Esophagus squamous epithelium (tissue), 5 donors: ENCODE measurements at places on chromosomes 2 and 18.

DNA sequence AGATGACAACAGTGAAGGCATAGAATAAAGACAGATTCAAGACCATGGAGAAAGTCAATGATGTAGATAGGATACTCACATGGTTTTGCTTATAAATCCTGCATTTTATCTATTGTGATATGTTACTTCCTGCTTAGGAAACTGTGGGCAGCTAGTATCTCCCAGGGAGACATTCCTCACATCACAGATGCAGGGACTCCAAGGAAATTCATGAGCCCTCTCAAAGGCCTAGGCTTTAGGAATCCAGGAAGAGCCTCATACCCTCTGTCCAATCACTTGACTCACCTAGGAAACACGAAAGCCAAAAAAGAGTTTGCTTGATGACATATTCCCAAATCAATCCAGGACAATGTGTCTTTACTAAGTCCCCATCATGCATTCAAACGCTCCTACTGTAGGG is 247.8 kb upstream of the KLHL29 start:
- DNase-seq = no peak

DNA sequence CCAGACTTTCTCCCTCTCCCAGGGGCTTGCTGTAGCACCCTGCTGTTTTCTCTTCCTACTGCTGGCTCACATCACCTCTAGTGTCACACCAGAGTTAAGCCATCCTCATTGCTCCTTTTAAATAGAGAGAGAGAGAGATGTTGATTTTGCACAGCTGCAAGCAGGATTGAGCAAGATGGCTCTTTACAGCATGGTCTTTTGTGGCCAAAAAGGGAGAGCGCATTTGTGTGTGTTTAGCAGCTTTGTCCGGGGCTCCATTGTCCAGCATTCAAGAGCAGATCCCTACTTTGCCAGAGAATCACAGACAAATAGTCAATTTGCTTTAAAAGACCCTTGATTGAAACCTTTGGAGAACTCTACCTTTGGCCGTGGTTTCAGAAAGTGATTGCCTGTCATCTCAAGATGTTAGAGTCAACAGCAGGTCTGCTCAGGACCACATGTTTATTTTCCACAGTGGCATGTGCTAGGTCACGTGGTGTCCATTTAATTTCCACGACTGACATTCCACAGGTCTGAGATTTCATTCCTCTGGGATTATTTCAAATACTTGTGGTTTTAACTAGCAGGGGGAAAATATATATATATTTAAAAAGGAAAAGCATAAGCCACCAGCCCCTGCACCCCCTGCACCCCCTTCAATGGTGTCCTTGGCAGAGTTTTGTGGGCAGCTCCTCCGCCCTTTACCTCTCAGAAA is 359.9 kb upstream of the SLC14A2 start:
- no peak for DNase-seq

DNA sequence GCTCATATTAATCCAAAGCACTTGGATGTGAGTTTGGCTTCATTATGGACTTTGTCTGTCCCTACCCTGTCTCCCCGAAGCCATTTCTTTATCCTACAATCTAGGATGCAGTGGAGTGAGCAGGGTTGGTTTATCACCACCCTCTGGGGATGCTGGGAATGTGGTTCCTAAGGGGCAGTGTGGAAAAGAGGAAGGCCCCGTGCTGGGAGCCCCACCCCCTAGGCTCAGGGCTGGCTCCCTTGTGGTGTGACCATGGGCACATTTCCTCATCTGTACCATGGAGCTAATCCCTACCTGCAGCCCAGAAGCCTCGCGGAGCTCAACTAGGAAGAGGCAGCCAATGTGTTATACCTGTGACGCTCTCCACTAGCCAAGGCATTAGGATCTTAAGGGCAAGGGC is 92.5 kb downstream of the TGOLN2 start:
- DNase-seq = no peak

DNA sequence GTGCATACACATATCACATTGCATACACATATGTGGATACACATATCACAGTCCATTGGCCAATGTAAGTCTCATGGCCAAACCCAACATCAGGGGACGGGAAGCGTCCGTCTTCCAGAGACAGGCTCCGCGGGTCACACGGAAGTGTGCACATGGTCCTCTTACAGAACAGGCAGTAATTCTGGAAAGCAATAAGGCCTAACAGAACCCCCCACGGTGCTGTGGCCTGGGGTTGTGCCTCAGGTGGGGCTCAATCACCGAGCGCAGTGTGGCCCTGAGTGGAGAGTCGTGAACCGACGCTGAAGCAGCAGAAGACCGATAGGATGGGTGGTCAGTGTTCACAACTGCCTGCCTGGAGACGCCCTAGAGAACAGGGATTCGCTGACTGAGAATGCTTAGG is 857.3 kb downstream of the GALR1 start:
- no peak for DNase-seq

DNA sequence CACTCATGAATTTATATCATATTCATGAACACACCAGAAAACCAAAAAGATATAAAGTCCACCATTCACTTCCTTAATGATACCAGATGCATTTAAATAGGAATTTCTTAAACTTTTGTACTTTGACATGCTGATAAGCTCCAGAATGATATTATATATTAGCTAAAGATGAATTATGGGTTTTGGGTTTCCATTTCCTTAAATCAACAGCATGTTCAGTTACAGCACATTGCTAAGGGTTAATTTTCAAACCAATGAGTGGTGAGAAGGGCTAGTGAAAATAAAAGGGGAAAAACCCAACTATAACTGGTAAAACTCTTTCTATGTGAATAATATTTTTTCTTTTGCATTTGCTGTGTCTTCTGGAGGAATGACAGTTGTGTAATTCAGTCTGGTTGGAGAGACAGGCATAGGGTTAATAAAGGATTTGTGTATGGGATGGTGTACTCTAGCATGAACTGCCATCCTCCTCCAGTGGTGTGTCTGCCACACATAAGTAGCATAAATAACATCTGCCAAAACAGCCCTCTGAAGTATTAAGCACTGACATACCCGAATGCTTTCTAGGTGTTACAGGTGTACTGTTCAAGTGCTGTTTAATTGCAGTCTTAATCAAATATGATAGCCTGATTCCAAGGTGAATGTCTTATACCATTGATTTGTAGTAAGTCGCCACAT is 19.3 kb upstream of the CPS1 start:
- no peak for DNase-seq

- no peak for DNase-seq
Measured at GRCh38 chr2:45588158-45588829, 22.8 kb downstream of the SRBD1 start.

DNA sequence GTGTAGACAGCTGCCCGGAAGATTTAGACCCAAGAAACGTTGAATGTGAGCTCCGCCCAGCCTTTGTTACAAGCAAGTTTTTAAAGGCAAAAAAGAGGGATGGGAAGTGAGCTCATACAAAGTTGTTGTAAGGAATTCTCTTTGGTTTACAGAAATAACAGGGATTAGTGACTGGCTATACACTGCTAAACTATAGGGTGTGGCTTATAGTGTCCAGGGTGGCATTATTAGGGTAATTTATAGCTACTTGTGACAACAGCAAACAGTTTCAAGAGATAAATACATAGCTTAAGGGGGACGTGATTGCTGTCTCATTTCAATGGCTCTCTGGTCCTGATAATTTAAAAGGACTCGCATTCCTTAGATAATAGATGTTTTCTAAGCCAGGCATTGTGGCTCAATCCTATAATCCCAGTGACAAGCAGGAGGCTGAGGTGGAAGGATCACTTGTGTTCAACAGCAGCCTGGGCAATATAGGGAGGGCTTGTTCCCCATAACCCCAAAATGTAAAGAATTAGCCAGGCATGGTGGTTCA is 66.5 kb upstream of the TGIF1 start:
- no peak for DNase-seq

DNA sequence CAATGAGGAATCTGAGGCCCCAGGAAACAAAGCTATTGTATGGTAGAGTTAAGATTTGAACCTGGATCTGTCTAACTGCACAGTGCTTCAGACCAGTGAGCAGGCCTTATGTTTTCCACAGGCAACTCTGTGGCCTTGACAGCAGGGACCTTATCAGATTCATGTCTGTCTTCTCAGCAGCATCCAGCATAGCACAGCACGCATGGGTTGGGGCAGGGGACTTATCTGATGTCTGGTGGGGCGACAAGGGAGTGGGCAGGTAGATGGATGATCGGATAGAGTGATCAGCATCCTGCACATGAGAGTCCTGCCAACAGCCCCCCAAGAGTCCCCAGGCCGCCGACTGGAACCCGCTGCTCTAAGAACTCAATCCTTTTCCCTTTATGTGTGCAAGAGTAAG is 28.7 kb upstream of the KCNF1 start:
- no peak for DNase-seq
